ENCODE measurements at places on chromosomes 7 and 10.

- no peak for DNase-seq
Measured at GRCh38 chr10:98533241-98533640, 86.5 kb upstream of the HPS1 start.

- no peak for DNase-seq
Measured at GRCh38 chr7:103699032-103699431, 253.0 kb upstream of the SLC26A5 start.

GRCh38 chr7:30093420-30093952 lies 41.3 kb upstream of the MTURN start:
- no peak for DNase-seq

GRCh38 chr7:39202041-39202440 lies 224.3 kb downstream of the POU6F2 start:
- DNase-seq = no peak

DNA sequence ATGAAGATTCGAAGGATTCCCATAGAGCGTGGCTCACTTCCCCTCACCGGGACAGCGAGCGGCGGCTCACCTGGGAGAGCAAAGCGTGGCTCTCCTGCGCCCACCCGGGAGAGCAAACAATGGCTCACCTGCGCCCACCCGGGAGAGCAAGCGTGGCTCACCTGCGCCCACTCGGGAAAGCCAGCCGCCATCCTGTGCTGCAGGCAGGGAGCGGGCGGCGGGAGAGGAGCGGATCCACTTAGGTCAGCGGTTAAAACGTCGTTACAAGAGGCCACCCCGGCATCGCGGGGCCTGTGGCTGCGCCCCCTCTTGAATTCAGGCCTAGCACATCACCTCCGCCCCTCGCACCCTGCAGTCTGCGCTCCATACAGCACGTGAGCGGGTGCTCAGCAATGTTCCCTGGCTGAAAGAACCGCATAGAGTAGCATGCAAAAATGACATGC lies 461 bp upstream of the FIGNL1 start:
- DNase-seq = peak; percentile 25

- no peak for DNase-seq
Measured at GRCh38 chr7:139451638-139452037, 31.8 kb downstream of the KLRG2 start.

GRCh38 chr7:47496056-47496665 lies 85.8 kb downstream of the TNS3 start:
- DNase-seq = no peak

GRCh38 chr10:124142006-124142739 lies 48.8 kb upstream of the CHST15 start:
- no peak for DNase-seq

GRCh38 chr7:27168265-27168947 lies 3.1 kb upstream of the HOXA9 start:
- peak; percentile 35 for DNase-seq

GRCh38 chr10:15068802-15069201 lies 19.8 kb downstream of the ACBD7 start:
- no peak for DNase-seq

GRCh38 chr10:87878664-87879459 lies 15.4 kb downstream of the PTEN start:
- DNase-seq = no peak

DNA sequence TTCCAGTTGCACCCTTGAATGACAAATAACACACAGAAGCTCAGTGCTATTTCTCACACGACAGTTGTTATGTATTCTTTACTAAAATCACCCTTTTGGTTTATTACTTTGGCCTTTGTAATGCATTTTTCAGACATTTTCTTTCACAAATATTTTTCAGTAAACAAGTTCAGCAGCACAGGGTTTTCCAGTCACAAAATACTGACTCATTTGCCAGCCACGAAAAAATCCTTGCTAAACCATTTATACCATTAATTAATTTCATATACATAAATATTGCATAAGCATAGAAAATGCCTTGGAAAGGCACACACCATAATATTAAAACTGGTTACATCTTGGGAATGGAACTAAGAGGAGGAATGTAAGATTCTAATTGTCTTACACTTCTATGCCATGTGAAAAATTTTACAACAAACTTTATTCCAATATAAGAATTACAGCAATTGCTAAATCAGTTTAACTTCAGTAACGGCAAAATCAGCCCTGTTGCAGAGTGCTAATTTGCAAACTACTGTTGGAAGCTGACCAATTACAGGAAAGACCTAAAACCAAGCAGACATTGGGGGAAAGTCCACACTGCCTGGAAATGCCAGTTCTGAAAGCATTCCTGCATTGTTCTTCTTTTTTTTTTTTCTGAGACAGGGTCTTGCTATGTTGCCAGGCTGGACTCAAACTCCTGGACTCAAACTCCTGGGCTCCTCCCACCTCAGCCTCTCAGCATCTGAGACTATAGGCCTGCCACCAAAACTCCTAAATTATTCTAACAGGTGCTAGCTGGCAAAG lies 31.6 kb upstream of the PBLD start:
- no peak for DNase-seq

GRCh38 chr7:75686551-75686950 lies 52.2 kb downstream of the HIP1 start:
- no peak for DNase-seq

GRCh38 chr7:2105917-2106316 lies 126.8 kb downstream of the MAD1L1 start:
- DNase-seq = peak; percentile 71

DNA sequence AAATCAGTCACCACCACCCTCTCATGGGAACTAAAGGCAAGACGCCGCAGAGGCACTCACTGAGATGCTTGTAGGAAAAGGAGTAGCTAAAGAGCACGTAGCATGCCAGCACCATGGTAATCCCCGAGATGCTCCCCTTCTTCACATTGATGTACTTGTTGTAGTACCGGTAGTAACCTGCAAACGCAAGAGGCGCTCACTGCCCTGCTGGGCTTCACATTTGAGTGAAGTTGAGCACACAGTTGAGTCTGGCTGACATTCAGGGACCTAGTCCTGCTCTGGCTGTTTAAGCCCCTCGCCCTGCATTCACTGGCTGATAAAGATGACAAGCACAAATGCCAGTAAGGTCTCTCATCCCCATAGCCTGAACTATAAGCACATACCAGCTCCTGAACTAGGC lies 6.9 kb downstream of the ATP5MF start:
- peak; percentile 45 for DNase-seq

- DNase-seq = no peak
Measured at GRCh38 chr7:114081606-114082425, 163.0 kb upstream of the PPP1R3A start.

GRCh38 chr10:80260295-80261243 lies 28.9 kb downstream of the MAT1A start:
- peak; percentile 70 for DNase-seq

DNA sequence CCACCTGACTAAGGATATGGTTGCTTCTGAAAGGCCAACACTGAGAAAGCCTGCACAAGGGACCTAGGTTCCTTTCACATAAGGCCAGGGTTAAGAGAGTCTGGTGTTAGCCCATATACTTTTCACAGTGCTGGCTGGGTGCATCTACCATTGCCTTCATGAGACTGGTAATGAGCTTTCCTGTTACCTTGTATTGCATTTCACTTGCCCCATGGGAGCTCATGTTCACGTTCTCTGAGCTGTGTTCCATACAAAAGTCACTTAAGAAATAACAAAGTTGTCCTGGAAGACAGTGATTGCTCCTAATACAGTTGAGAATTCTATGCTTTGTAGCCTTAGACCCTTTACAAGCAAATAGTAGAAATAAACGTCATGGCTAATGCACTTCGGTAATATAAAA lies 337.8 kb upstream of the TEX47 start:
- DNase-seq = no peak

- DNase-seq = no peak
Measured at GRCh38 chr10:33238643-33239042, 95.8 kb downstream of the NRP1 start.

DNA sequence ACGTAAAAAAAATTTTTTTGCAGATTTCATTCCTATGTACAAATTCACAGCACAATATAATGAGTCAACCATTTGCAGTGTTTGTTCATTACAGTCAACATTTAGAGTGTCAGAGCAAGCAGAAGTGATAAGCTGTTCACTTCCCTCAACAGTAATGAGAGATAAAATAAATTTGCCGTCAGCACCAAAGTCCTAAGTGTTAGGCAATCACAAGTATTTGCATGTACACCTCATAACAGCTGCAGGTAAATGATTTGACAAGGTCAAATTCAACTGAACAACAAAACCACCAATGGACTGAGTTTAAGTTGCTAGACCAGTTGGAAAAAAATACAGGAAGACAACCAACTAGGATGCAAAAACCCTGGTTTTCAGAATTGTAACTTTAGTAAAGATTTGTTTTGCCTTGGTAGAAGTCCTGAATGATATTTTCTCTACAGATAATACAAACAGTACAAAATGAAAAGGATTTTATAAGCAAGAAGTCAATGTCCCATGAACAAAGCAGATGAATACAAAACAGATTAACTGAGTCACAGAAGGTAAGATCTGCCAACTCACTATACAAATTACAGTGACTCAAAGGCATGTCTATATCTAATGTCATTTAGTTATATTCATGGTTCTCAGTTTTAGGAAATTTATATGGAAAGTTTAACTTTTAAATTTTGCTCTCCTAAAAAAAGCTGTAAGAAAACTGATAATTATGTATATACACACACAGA lies 10.4 kb downstream of the RAPGEF5 start:
- no peak for DNase-seq

DNA sequence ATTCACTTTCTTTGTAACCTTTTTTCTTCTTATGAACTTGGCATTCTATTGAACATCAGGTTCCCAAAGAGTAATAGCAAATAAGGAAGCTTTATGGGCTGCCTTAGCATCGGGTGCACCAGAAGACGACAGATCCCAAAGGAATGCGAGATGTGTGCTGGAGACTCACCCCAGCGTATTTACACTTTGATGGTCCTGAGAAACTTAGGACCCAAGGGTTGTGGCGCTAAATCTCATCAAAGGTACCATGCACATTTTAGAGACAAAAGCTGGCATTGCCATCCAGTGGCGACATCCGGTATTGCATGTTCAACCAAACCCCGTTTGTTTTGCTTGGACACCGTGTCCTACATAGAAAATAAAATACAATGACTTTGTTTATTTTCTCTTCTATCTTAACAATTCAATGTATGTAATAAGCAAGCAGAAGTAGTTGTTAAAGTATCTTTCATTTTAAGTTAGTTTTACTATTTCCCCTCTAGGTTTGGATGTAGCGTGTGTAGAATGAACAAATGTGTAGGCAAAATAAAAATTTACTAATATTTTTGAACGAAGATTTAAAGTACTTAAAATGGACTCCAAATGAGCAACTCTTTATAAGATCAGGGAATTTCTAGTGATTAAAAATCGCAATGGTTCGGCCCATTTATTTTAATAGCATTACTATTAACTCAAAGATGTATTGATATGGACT lies 1154.8 kb downstream of the GATA3 start:
- DNase-seq = peak; percentile 80

GRCh38 chr7:19928247-19928646 lies 154.8 kb upstream of the TMEM196 start:
- no peak for DNase-seq

DNA sequence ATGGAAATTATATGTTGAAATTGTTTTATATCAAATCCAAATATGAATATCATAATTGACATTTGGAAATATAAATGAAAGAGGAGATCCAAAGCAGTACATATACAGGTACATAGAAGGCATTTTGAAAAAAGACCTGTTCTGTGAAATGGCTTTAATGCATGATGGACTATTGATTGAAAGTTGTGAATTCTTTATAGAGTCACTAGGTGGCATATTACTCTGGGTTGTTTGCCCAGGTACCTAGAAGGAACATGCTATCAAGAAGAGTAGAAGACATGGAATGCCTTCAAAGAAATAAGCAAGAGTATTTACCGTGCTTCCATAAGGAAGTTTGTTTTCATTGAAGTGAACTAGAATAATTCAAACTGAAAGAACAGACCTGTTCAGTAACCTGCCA lies 160.0 kb upstream of the ANK3 start:
- no peak for DNase-seq

DNA sequence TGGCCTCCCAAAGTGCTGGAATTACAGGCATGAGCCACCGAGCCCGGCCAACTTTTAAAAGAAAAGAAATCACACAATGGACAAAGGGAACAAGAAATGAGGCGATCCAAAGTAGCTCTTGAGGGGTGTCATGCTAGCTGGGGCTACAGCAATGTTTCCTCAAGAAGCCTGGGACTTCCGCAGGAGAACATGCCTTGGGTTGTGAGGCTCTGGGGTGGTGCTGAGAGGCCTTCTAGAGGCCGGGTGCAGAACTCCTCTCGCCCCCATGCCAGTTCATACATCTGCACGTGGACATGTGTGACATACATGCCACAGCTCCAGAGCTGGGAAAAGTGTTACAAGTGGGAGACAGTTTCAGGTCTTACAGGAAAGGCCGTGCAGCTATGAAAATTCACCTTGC lies 238.2 kb downstream of the SKAP2 start:
- no peak for DNase-seq

GRCh38 chr10:131207584-131208532 lies 103.7 kb downstream of the TCERG1L start:
- no peak for DNase-seq

- no peak for DNase-seq
Measured at GRCh38 chr7:58087536-58088190, 637.7 kb downstream of the ZNF716 start.

DNA sequence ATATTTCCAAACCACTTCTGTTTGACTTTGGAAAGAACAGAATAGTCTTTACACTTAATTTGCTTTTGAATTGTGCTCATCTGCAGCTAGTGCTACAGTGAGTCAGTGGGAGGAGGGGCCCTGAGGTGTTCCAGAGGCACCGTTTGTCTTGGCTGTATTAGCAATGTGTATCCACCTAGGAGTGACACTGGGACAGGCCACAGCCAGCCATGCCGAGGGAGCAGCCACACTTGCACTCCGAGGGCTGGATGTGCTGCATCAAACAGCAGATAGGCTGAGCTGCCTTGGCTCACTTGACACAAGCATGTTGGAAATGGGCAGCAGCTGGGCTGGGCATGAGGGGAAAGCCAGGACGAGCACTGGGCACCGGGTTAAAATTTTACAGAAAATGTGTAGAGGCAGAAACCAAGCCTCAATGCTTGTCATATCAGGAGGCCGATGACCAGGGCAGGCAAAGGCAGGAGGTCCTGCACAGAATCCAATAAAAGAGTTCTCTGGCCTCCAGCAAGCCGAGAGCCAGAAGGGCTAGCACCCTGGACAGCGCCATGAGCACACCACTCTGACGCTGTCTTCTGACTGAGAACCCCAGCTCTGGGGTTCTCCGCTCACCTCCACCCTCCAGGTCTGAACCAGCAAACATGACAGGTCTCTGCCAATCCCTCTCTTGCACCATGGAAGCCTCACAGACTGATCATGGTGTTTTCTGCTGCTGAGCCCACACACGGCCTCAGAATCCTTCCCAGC lies 163.3 kb downstream of the GRID1 start:
- peak; percentile 75 for DNase-seq

- no peak for DNase-seq
Measured at GRCh38 chr7:43612599-43613589, 30.0 kb downstream of the STK17A start.

All from WTC11 (cell line).